NCI-H1694 treated with DMSO at 0.1 percent for 48 hours (cell line): ENCODE measurements at places on chromosomes 7 and 10.

DNA sequence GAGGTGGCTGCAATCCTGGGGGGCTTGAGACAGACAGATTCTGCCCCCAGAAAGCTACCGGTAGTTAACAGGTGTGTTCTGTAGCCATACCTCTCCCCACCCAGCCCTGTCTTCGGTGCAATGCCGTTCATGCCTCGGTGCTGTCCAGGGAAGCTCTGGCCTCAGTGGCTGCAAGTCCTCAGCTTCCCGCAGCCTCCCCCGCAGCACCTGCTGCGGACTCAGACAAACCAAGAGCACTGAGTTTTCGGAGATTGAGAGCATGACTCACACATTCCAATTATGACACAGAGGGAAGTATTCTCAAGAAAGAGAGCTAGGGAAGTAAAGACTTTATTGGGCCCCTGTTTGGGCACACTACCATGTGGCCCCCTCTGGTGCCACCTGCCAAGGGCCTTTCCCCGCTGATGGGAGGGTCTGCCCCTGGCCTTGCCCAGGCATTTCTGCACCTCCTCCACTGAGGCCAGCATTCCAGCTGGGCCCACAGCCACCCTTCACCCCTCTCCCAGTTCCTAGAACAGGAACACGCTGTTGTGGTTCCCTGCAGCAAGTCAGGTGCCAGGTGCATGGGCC lies 30.2 kb upstream of the EZH2 start:
- no peak for DNase-seq

DNA sequence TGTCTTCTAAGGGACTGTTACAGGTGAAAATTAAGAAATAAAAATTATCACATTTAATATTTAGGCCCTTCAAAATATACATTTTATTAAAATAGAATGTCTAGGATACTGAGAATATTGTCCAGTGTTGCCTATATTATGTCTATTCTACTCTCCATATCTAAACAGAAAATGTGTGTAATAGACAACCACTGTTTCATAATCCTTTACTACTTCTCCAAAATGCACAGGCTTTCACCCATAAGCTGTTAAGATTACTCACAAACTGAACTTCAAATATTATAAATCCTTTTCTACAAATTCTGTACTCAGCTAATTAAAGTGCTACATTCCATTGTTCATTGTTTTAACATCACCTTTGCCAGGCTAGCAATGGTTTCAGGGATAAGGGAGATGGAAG lies 56.7 kb upstream of the TFEC start:
- DNase-seq, result no peak

GRCh38 chr7:1437155-1437880 lies 22.0 kb downstream of the MICALL2 start:
- no peak for DNase-seq

DNA sequence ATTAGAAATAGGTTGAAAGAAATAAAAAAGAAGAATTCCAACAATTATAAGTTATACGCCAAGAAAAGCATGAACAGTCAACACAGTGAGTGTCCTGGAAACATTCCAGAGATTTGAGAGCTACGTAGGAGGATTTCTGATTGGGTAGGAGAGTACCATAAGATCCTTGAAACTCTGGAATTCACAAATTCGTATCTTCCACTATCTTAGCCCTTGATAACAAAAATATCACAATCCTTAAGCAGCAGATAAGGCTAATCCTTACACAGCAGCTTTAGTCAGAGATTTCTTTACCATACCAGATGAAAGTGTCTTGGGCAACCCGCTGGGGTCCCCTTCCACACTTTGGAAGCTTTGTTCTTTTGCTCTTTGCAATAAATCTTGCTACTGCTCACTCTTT lies 8.2 kb downstream of the TPK1 start:
- DNase-seq, result no peak

DNA sequence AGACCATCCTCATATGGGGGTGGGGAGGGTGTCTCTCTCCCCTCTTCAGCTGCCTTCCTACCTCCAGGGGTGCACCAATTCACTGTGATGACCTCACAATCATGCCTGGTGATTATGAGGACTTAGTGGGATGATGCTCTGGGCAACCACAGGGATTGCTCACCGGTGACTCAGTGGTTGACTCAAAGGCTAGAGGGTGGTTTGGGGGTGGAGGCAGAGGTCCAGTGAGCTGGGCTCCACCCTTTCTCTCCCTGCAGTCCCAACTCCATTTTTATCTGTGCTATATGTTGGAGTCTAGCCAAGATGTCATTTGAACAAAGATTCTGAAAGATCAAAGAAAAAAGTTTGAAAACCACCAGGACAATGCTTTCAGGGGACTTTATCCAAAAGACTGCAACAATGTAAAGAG lies 286.9 kb downstream of the KCNMA1 start:
- no peak for DNase-seq

- DNase-seq, result no peak
Observed at GRCh38 chr7:93036807-93037206, 81.0 kb downstream of the SAMD9 start.

DNA sequence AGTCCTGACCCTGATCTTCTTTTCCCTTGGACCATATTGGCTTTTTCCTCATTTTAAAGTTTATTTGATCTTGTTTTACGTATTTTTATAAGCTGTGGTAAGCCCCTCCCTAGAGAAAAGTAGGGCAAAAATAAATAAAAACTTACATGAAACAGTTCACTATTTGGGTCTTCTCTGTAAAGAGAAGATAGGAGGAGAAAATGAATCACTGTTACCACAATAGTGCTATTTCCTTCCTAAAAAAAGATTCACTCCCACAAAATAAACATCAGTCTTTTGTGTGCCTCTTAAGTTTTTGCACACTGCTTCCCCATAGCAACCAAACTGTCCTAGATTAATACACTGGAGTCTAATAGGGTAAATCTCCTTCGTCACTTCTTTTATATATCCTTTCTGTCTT lies 1.4 kb upstream of the SVIL start:
- DNase-seq, result no peak

DNA sequence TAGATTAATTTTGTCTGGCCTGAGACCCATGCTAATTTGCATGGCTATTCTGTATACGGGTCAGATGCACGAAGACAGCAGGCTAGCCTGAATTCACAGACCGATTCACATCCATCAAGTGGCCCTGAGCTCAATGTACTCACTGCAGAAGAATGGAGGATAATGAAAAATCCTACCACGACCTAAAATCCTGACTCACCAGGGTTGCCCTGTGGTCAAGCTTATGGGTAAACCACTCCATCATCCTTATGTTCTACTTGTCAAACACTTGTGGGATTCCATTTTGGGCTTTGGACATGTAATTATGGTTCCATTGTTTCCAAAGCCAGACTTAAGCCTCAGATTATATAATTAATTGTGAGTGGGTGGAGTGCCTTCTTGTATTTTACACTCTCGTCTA lies 110.4 kb upstream of the ZNF438 start:
- DNase-seq, result no peak

DNA sequence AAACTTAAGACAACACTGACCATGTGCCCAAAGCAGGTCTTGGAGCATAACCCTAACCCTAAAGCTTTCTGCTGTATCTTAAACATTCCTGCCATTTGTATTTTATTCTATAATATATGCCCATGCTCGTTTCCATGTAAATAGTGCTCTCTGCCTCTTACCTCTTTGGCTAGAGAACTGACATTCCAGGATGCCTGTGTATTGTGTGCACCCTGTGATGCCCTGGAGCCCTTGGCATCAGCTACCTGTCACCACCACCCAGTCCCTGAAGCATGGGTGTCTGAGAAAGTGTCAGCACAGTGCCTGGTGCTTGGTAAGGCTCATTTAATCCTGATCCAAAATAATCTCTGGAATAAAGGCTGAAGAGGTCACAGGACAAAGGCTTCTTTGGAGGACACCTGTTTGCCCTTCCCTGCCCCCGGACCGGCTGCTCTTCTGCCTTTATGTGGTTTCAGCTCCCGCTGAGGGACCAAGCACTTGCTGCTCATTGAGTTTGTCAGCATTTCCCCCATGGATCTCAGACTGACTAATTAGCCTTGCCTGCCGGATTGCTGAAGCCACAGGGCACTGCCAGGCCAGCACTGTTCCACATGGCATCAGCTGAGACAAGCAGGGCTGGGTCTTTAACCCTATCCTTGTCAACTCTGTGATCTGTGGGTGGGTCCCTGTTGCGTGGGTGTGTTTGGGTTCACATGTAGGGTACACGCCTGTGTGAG lies 139.1 kb upstream of the SORCS3 start:
- no peak for DNase-seq

GRCh38 chr7:43926798-43927123 lies 525 bp downstream of the UBE2D4 start:
- peak; percentile 65 for DNase-seq

- no peak for DNase-seq
Observed at GRCh38 chr10:59831658-59832503, 74.5 kb downstream of the CCDC6 start.

- DNase-seq, result no peak
Observed at GRCh38 chr7:17168416-17168815, 130.0 kb upstream of the AHR start.

DNA sequence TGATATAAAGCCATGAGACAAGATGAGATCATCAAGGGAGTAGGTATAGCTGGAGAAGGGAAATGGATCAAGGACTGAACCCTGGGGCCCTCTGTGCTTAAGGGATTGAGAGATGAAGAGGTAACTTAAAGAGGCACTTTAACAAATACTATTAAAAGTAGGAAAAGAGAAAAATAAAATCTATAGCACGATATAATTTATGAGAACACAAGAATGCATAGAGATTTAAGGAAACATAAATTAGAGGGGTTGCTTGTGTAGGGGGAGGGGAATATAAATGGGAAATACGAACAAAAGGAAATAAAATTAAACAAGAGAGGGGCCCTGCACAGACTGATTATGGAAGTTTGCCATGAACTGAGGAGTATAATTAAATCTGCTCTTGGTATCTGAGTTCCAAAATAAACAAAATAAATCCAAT lies 15.6 kb upstream of the LRRC17 start:
- no peak for DNase-seq

GRCh38 chr7:121741896-121742295 lies 131.1 kb upstream of the PTPRZ1 start:
- no peak for DNase-seq

- no peak for DNase-seq
Observed at GRCh38 chr7:96495751-96496216, 173.9 kb upstream of the SLC25A13 start.

GRCh38 chr10:5538446-5538845 lies 13.7 kb downstream of the CALML3 start:
- no peak for DNase-seq

GRCh38 chr10:19658622-19659233 lies 157.5 kb upstream of the PLXDC2 start:
- DNase-seq, result no peak

- no peak for DNase-seq
Observed at GRCh38 chr7:133082390-133082766, 488 bp upstream of the CHCHD3 start.

DNA sequence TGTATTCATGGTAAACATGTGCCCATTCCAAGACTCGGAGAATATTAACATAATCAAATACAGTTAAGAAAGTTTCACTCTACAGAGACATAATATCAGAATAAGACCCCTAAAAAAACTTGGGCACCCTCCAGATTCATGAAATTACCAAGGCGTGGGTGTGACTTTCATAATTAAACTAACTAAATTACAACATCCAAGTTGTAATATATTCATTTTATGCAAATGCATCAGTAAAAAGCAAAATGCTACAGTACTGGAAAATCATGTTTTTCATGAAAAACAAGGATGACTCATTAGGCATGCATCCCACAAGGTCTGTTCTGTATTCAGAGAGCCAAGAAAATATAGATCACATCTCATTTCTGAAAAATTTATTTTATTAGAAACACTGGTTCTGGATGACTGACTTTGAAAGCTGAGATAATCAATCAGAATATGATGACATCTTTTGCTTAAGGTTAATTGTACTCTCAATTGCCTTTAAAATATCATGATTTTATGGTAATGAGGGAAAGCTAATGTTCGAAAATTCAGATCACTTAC lies 248.8 kb upstream of the SMIM30 start:
- DNase-seq, result peak; percentile 32

DNA sequence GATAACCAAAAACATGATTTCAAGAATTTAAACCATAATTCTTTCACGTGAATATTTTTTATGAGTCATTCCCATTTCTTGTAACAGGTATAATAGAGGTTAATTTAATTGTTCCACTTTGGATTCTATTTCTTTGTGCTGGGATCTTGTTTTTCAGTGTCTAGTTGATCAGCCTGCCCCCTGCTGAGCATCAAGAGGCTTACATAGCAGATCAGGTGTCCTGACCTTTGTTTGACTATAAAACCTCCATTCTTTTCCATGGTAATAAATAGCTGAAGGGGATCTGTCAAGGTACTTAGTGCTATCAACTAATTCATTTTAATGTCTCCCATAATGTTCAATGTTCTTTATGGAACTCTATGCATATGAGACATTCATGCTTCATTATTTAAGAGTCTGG lies 4.9 kb downstream of the COL17A1 start:
- DNase-seq, result no peak

DNA sequence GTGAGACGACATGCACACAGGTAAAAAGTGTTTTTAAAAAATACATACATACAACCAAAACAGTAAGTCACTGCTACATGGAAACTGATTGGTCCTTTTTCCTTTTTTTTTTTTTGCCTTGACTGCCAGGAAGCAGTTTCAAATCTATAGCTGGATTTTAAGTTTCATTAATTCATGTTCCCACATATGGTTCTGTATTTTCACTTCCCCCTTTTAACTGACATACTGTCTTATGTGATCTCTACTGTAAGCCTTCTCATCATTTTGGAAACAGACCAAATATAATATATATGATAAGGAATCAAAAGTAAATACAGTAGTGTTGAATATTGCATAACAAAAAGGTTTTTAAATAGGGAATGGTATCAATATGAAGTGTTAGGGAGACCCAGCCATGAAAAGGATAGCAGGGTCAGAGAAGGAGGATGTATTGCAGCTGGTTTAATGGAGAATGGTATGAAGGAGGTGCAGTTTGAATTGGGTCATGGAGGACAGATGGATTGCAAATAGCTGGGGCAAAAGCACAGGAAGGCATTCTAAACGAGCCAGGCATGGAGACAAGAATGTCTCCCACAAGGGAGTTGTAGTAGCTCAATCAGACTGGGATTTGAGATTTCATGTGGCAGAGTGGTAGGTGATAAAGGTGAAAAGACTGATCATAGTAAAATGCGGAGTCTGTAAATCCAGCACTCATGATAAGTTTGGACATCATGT lies 5.4 kb downstream of the CAV1 start:
- no peak for DNase-seq

GRCh38 chr10:28812384-28813372 lies 135.4 kb downstream of the BAMBI start:
- no peak for DNase-seq
